ENCODE measurements at places on chromosomes 4 and X. TPM values are rescaled to one million over a fixed set of nuclear protein-coding genes. Genes with fewer than 3 reads are reported as not detected.

DNA sequence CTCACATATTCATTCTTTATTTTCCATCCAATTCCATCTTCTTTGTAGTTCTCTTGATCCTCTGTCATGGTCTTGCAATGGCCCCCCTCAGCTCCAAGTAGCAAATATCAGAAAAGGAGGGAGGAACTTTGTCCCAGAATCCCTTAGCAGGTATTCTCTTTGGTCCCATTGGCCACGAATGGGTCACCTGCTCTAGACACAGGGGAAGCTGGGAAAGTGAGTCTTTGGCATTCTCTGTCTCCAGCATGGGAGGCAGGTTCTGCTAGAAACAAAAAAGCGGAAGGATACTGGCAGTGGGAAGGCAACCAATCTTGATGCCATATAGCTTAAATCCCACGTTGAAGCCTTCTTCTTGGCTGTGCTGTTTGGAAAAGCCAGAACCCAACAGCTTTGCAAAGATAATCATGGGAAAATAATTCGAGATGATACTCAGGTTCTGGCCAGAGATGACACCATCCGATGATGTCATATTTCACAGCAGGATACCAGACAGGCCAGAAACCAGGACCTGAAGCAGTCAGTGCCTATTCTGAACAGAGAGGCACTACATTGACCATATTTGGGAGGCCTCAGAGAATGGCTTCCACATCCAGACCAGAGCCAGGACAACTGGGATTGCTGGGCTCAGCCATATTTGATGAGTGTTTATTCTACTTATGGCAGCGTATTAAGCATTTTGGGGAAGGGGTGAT lies 110.4 kb upstream of the ATXN3L start:
- DNase-seq = no peak
- H3K4me3 ChIP-seq = no peak overlapping the region
- no peaks in the 10 kb centered on the region for H3K36me3 ChIP-seq
- no peak overlapping the region for H3K27ac ChIP-seq
- H3K4me1 ChIP-seq = no peaks in the 10 kb centered on the region

DNA sequence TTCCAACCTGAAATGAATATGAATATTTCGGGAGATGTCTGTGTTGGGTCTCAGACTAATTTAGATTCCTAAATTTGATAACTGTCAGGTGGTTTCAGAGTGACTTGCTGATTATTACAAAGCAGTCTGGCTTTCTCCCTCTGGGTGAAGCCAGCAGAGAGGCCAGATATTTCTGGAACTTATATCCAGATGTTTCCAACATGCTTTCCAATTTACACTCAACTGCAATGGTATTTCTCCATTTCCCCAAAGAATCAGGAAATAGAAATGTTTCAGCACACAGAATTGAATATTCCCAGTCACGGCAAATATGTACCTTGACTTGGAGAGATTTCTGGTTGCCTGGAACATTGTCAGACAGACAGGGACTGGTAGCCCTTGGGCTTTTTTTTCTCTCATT lies 48.5 kb upstream of the EGFL6 start:
- H3K36me3 ChIP-seq = no peaks in the 10 kb centered on the region
- H3K4me3 ChIP-seq = no peak overlapping the region
- H3K4me1 ChIP-seq = no peaks in the 10 kb centered on the region
- DNase-seq = no peak
- H3K27me3 ChIP-seq = no peaks in the 10 kb centered on the region
- no peak overlapping the region for H3K27ac ChIP-seq

DNA sequence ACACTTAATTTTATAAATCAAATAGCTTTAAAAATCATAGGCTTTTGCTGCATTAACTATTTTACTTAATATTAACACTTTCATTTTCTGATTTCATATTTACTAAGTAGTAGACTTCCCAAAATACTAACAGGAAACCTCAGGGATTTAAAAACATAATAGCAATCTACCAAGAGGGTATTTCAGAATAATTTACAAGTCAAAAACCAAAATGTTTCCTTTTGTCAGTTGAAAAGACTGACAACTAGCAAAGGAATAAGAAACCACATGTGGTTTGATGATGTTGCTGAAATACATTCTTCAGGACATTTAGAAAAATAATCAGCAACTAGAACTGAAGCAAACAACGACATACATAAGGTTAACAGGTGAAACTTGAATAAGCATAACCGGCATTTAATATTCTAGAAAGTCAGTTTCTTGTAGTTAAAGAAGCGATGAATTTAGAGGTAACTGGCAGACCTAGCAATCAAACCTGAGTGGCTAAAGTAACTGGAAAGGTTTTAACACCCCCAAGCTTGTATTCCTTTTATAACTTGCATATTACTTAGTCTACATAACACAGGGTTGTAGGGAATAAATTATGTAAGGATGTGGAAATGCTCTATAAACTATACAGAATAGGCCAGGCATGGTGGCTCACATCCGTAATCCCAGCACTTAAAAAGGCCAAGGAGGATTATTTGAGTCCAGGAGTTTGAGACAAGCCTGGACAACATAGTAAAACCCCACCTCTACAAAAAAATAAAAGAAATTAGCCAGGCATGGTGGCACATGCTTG lies 40.0 kb downstream of the DHX15 start:
- H3K27me3 ChIP-seq = no peaks in the 10 kb centered on the region
- DNase-seq = no peak
- peaks cover 13% of the 10 kb centered on the region for H3K36me3 ChIP-seq

GRCh38 chrX:3280706-3281105 lies 65.7 kb downstream of the MXRA5 start:
- DNase-seq = no peak
- no peaks in the 10 kb centered on the region for H3K36me3 ChIP-seq
- H3K4me3 ChIP-seq = no peak overlapping the region
- H3K27me3 ChIP-seq = no peaks in the 10 kb centered on the region
- H3K4me1 ChIP-seq = no peaks in the 10 kb centered on the region
- no peak overlapping the region for H3K27ac ChIP-seq

GRCh38 chr4:179116011-179116410 lies 1673.8 kb upstream of the AGA start:
- DNase-seq = no peak
- H3K4me1 ChIP-seq = no peaks in the 10 kb centered on the region

- DNase-seq = no peak
- H3K27ac ChIP-seq = no peak overlapping the region
- peaks cover 3% of the 10 kb centered on the region for H3K36me3 ChIP-seq
- no peaks in the 10 kb centered on the region for H3K27me3 ChIP-seq
These were observed 34.3 kb downstream of the KANTR start for GRCh38 chrX:53128097-53128749.

- no peak for DNase-seq
- no peaks in the 10 kb centered on the region for H3K27me3 ChIP-seq
- no peaks in the 10 kb centered on the region for H3K4me1 ChIP-seq
- H3K27ac ChIP-seq = no peak overlapping the region
These were observed 203.0 kb downstream of the CENPC start for GRCh38 chr4:67342291-67342690.

- H3K4me3 ChIP-seq = no peak overlapping the region
- peak overlapping the region; percentile 4 for H3K27ac ChIP-seq
- H3K27me3 ChIP-seq = no peaks in the 10 kb centered on the region
- peak; percentile 29 for DNase-seq
These were observed 103.9 kb downstream of the MAML3 start for GRCh38 chr4:140049849-140050637.

DNA sequence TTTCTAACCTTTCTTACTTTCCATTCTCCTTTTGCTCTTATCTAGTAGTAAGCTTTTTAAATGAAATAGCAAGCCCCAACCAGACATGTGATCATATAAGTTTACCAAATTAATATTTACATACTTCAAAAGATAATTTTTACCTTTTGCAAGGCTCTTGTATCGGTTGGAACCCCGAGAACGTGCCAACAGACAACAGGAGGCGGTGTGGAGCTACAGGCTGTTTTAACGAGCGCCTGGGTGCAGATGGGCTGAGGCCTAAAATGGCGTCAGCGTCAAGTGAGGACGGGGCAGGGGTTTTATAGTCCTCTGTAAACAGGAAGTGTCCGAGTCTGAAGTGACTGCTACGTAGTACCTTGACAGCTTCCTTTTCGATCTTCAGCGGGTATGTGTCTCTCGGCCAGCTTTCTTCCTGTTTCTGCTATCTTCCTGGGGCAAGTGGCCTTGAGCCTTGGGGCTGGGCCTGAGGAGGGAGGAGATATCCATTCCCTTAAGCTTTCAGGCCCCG lies 342.7 kb downstream of the GALNTL6 start:
- H3K4me3 ChIP-seq = no peak overlapping the region
- H3K27me3 ChIP-seq = no peaks in the 10 kb centered on the region
- no peaks in the 10 kb centered on the region for H3K36me3 ChIP-seq
- H3K4me1 ChIP-seq = no peaks in the 10 kb centered on the region
- DNase-seq = no peak

- H3K27ac ChIP-seq = no peak overlapping the region
- no peak overlapping the region for H3K4me3 ChIP-seq
- H3K36me3 ChIP-seq = no peaks in the 10 kb centered on the region
- H3K27me3 ChIP-seq = no peaks in the 10 kb centered on the region
- no peak for DNase-seq
These were observed 87.3 kb upstream of the TET2 start for GRCh38 chr4:105059337-105059736.

- H3K4me3 ChIP-seq = no peak overlapping the region
- DNase-seq = peak; percentile 39
- H3K27ac ChIP-seq = peak overlapping the region; percentile 91
- peaks cover 42% of the 10 kb centered on the region for H3K4me1 ChIP-seq
- H3K36me3 ChIP-seq = no peaks in the 10 kb centered on the region
- H3K27me3 ChIP-seq = no peaks in the 10 kb centered on the region
These were observed 151.4 kb upstream of the STX18 start for GRCh38 chr4:4693258-4693657.

GRCh38 chr4:185108669-185109068 lies 34.4 kb upstream of the SLC25A4 start:
- H3K4me3 ChIP-seq = no peak overlapping the region
- H3K27ac ChIP-seq = no peak overlapping the region
- no peaks in the 10 kb centered on the region for H3K27me3 ChIP-seq
- DNase-seq = peak; percentile 18

DNA sequence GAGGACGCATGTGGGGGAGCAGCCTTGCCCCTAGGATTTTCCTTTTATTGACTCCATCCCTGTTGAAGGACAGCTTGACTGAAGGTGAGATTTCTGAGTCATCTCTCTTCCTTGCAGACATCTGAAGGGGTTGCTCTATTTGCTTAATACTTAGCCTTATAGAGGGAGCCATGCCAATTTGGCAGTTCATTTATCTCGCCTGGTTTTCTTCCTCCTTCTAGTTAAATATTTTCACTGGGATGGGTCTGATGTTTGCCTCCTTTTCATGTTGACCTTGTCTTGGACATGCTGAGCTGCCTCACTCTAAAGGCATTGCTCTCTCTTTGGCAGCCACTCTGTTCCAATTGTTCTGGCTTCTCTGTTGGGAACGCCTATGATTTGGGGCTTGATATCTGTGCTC lies 151.0 kb upstream of the PSAPL1 start:
- H3K4me3 ChIP-seq = no peak overlapping the region
- no peaks in the 10 kb centered on the region for H3K4me1 ChIP-seq
- no peak overlapping the region for H3K27ac ChIP-seq
- no peak for DNase-seq

Gene CFP
- polyA plus RNA-seq = 0.45 TPM

Gene SLC7A11
- 5.6 TPM for polyA plus RNA-seq

GRCh38 chr4:142925161-142925560 lies 79.1 kb upstream of the INPP4B start:
- H3K27me3 ChIP-seq = no peaks in the 10 kb centered on the region
- DNase-seq = no peak
- no peaks in the 10 kb centered on the region for H3K4me1 ChIP-seq
- no peak overlapping the region for H3K27ac ChIP-seq
- H3K4me3 ChIP-seq = no peak overlapping the region

GRCh38 chr4:2302387-2303119 lies 40.6 kb upstream of the MXD4 start:
- DNase-seq = no peak
- no peaks in the 10 kb centered on the region for H3K36me3 ChIP-seq
- H3K27me3 ChIP-seq = no peaks in the 10 kb centered on the region
- no peak overlapping the region for H3K27ac ChIP-seq
- no peak overlapping the region for H3K4me3 ChIP-seq

- no peaks in the 10 kb centered on the region for H3K36me3 ChIP-seq
- no peak overlapping the region for H3K4me3 ChIP-seq
- no peaks in the 10 kb centered on the region for H3K4me1 ChIP-seq
- no peak overlapping the region for H3K27ac ChIP-seq
- H3K27me3 ChIP-seq = no peaks in the 10 kb centered on the region
These were observed 109.6 kb downstream of the IL15 start for GRCh38 chr4:141746026-141746425.

GRCh38 chr4:99679204-99679603 lies 21.6 kb upstream of the C4orf54 start:
- no peaks in the 10 kb centered on the region for H3K4me1 ChIP-seq
- no peaks in the 10 kb centered on the region for H3K27me3 ChIP-seq
- H3K27ac ChIP-seq = no peak overlapping the region
- H3K36me3 ChIP-seq = no peaks in the 10 kb centered on the region
